Epithelial cell of proximal tubule (primary cell): ENCODE measurements at places on chromosomes 2 and 18. TPM values are rescaled to one million over a fixed set of nuclear protein-coding genes. Genes with fewer than 3 reads are reported as not detected.

DNA sequence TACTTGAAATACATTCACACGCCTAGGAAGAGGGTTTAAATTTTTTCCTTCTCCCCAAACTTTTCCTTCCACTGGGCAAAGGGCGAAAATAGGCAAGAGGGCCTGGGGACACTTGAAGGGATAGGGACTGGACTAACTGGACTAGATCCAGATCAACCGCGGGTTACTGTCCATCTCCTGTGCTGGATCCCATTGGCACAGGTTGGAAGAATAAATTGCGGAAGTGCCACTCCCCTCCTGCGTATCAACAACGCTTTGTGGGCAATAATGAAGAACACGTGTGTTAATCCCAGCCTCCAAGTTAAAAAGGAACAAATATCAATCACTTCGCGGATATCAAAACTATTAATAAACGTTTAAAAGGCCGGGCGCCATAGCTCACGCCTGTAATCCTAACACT is 1.7 kb upstream of the FZD5 start:
- no peak for DNase-seq

DNA sequence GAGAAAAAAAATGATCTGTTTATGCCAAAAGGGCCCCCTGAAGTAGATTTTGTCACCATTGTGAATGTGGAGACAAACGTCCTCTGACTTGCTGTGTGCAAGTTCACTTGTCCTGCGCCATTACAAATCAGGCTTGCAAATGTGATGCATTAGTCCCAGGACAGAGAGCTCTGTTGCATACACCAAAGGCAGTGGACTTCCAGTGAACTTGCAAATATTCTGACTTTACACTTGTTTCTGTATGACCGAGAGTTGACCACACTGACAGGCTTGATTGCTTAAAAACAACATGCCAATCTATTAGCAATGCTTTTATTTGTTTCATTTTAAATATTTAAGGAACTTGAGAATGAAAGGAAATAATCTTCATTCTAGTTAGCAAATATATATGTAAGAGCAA is 293.2 kb downstream of the PLCL1 start:
- DNase-seq: no peak

Gene PROM2
- total RNA-seq: 5.1 and 7.5 TPM in 2 replicates

Gene UPP2
- total RNA-seq: not detected in 2 replicates
